ENCODE measurements at places on chromosomes 1 and 21.

GRCh38 chr1:115654125-115654524 lies 12.4 kb downstream of the VANGL1 start:
- no peak overlapping the region for H3K27ac ChIP-seq
- DNase-seq = no peak
- H3K4me3 ChIP-seq = no peak overlapping the region
- H3K4me1 ChIP-seq = no peaks in the 10 kb centered on the region
- no peaks in the 10 kb centered on the region for H3K36me3 ChIP-seq

DNA sequence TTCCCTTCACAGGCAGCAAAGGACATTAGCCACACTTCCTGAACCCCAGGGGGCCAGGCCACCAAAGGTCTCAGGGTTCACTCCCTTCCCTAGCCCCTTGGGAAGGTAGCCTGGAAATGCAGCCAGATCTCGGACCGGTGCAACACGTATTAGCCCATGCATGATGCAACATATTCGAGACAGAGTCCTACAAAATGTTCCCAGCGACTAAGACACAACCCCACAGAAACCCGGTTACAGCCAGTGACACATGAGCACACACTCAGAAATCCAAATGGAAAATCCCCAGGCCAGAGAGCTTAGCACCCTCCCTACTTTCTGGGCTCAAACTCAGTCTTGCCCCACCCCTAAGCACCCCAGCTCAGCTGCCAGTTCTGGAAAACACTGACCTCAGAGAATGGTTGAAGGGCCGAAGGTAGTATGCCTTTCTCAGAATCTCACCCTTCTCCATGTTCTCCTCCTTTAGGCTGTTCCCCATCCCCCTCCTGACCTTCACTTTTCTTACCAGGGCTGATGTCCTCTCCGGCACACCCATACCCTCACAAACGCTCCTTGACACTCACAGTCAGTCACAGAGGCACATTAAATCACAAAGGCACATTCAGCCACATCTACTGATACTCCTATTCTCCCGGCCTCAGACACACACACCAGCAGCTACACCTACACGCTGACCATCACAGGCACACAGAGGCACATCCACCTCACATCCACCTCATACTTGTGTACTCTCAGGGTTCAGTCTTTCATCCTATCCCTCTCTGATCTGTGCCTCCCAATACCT lies at the start of gene TSPAN1:
Gene TSPAN1 (plus strand): TSS at position 640 of the 784 bp plus-strand sequence. CDS start 6,021 bp downstream, outside the sequence.
- H3K27ac ChIP-seq = no peak within 1 kb of the TSS
- H3K36me3 ChIP-seq = no peaks in the 10 kb centered on the region
- no peak within 1 kb of the TSS for H3K4me3 ChIP-seq
- no peak for DNase-seq
- no peaks in the 10 kb centered on the region for H3K4me1 ChIP-seq

GRCh38 chr1:161884475-161884874 lies 118.4 kb downstream of the ATF6 start:
- H3K36me3 ChIP-seq = peaks cover 3% of the 10 kb centered on the region
- H3K4me3 ChIP-seq = no peak overlapping the region
- no peak for DNase-seq
- H3K27ac ChIP-seq = no peak overlapping the region
- H3K27me3 ChIP-seq = no peaks in the 10 kb centered on the region

- H3K36me3 ChIP-seq = no peaks in the 10 kb centered on the region
- no peaks in the 10 kb centered on the region for H3K27me3 ChIP-seq
- H3K27ac ChIP-seq = no peak overlapping the region
- DNase-seq = no peak
Measured at GRCh38 chr1:222286011-222286410, 261.9 kb downstream of the HHIPL2 start.

GRCh38 chr1:235136111-235136510 lies 7.5 kb upstream of the TOMM20 start:
- no peak overlapping the region for H3K27ac ChIP-seq
- DNase-seq = no peak
- H3K36me3 ChIP-seq = peaks cover 52% of the 10 kb centered on the region
- H3K27me3 ChIP-seq = no peaks in the 10 kb centered on the region

DNA sequence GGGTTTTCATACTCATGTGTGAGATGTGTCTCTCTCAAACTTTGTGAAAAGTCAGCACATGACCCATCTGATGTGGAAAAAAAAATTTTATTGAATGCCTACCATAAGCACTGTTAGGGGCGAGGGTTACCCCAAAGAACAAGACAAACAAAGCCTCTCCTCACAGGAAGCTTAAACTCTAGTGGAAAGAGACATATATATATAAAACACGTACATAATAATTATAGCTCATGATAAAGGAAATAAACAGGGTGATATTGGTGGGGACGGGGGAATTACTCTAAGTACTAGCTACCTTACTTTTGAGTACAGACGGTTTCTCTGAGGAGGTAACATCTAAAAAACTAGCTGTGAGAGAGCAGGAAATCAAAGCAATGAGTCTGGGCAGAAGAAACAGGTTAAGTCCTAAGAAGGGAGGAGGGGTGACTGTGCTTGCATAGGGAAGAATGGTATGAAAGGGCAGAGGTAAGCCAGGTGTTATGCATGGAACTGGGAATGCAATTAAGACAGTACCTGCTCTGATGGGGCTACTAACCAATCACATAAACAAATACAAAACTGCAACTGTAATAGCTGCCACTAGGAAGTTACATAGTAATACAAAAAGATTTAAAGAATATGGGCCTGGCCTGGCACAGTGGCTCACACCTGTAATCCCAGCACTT lies 4.5 kb downstream of the LIN9 start:
- peaks cover 6% of the 10 kb centered on the region for H3K4me1 ChIP-seq
- DNase-seq = no peak
- no peaks in the 10 kb centered on the region for H3K27me3 ChIP-seq
- no peaks in the 10 kb centered on the region for H3K36me3 ChIP-seq
- H3K4me3 ChIP-seq = no peak overlapping the region
- no peak overlapping the region for H3K27ac ChIP-seq

- H3K27me3 ChIP-seq = no peaks in the 10 kb centered on the region
- no peaks in the 10 kb centered on the region for H3K36me3 ChIP-seq
- no peaks in the 10 kb centered on the region for H3K4me1 ChIP-seq
- DNase-seq = no peak
- no peak overlapping the region for H3K27ac ChIP-seq
- H3K4me3 ChIP-seq = no peak overlapping the region
Measured at GRCh38 chr21:21373969-21374368, 375.8 kb downstream of the NCAM2 start.

GRCh38 chr1:246274186-246274585 lies 232.9 kb downstream of the SMYD3 start:
- no peaks in the 10 kb centered on the region for H3K27me3 ChIP-seq
- no peaks in the 10 kb centered on the region for H3K4me1 ChIP-seq
- H3K27ac ChIP-seq = no peak overlapping the region
- H3K36me3 ChIP-seq = no peaks in the 10 kb centered on the region
- DNase-seq = no peak
- no peak overlapping the region for H3K4me3 ChIP-seq

DNA sequence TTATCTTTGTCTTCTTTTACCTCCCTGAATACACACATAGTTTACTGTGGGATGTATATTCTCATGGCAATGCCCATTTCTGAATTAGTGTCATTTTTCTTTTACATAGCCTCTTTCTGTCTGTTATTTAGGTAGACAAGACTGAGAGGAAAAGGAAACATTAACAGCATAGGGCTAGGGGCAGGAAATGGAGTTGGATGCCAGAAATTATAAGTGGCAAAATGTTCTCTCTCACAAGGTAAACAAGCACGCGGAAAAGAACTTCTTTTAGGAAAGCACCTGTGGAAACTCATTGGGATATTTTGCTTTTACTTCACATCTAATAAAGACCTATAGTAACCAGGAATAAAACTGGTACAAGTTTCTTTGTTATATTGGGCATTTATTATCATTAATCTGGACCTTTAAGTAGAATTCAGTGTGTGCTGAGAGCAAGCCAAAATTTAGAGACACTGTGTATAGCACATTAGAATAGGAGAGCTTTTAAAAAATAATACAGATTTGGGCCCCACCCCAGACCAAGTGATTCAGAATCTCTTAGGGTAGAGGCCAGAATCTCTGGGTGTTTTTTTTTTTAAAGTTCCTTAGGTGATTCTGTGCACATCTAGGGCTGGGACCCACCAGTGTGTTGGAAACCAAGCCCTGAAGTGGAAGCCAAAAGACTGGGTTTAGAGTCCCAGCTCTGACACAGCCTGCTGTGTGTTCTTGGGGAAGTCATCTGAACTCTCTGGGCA lies 32.7 kb downstream of the S100A10 start:
- no peak overlapping the region for H3K4me3 ChIP-seq
- H3K27ac ChIP-seq = no peak overlapping the region
- DNase-seq = no peak

DNA sequence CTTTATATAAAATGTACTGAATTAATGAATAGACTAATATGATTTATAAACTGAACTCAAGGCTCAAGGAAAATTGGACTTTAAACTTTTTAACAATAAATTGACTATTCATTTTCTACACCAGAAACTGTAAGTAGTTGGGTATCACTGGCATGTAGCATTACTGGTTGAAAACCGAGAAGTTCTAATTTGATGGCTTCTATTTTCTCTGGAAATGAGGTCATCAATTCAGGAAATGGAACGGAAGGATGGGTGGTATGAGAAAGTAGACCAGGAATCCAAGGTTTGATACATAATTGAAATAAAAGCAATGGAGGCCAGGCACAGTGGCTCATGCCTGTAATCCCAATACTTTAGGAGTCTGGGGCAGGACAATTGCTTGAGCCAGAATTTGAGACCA lies 50.4 kb downstream of the RERE start:
- H3K36me3 ChIP-seq = no peaks in the 10 kb centered on the region
- no peak overlapping the region for H3K27ac ChIP-seq
- H3K4me3 ChIP-seq = no peak overlapping the region
- DNase-seq = no peak
- no peaks in the 10 kb centered on the region for H3K4me1 ChIP-seq

GRCh38 chr1:236338096-236338495 lies 56.0 kb upstream of the EDARADD start:
- no peak overlapping the region for H3K27ac ChIP-seq
- no peaks in the 10 kb centered on the region for H3K36me3 ChIP-seq
- no peak for DNase-seq
- H3K4me1 ChIP-seq = no peaks in the 10 kb centered on the region

DNA sequence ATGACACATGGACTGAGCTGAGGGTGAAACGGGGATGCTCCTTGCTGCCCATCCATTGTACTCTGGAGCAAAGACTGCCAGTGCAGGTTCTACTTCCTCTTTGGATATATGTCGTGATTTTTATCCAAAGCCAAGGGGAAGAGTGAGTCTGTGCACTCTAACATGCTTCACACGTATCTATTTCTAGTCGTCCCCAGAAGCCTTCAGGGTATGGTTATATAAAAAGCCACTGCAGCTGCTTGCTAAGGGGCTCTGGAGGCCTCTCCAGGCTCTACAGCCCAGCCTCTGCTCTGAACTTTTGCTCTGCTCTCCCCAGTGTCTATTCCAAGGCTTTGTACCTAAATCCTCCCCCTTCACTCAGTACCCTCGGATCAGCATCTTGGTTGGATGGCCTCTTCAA lies 20.1 kb downstream of the PAFAH2 start:
- no peak overlapping the region for H3K27ac ChIP-seq
- no peak for DNase-seq
- H3K27me3 ChIP-seq = no peaks in the 10 kb centered on the region
- H3K4me1 ChIP-seq = no peaks in the 10 kb centered on the region
- peaks cover 53% of the 10 kb centered on the region for H3K36me3 ChIP-seq
- H3K4me3 ChIP-seq = no peak overlapping the region

DNA sequence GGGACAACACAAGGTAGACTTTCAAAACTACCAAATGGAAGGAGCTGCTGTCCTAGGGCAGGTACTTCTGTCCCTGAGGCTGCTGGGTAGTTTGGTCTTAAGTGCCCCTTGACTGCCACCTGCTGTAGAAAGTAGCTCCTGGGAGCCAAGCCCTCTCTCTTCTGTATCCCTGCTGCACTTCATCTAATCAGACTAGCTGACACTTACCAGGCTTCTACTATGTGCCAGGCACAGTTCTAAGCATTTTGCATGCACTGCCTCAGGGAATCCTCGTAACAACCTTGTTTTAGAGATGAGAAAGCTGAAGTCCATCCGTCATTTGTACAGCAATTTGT lies 15.9 kb upstream of the SRSF4 start:
- H3K36me3 ChIP-seq = peaks cover 8% of the 10 kb centered on the region
- H3K4me3 ChIP-seq = no peak overlapping the region
- no peaks in the 10 kb centered on the region for H3K27me3 ChIP-seq
- no peaks in the 10 kb centered on the region for H3K4me1 ChIP-seq
- no peak for DNase-seq

DNA sequence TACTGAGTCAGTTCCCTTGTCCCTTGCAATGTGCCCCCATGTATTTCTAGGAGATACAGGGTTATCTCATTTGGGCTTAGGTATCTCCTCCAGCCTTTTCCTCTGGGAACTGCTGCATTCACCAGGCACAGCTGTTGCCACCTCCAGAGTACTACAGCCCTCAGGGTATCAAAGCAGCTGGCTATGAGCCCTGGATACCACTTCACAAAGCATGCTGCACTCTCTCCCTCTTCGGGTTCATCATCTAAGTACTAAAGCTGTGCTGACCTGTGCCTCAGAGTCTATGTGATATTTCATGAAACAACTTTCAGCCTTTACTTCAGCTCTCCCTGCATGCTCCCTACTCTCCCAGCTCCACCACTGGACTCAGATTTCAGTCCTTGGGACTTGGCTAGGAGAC lies 62.3 kb downstream of the CCDC185 start:
- no peaks in the 10 kb centered on the region for H3K4me1 ChIP-seq
- DNase-seq = no peak
- H3K27ac ChIP-seq = no peak overlapping the region
- no peaks in the 10 kb centered on the region for H3K36me3 ChIP-seq
- H3K4me3 ChIP-seq = no peak overlapping the region
- H3K27me3 ChIP-seq = no peaks in the 10 kb centered on the region

- no peak overlapping the region for H3K4me3 ChIP-seq
- no peak overlapping the region for H3K27ac ChIP-seq
- peaks cover 10% of the 10 kb centered on the region for H3K4me1 ChIP-seq
- H3K27me3 ChIP-seq = no peaks in the 10 kb centered on the region
Measured at GRCh38 chr1:17441265-17441992, 2.0 kb upstream of the RCC2 start.

DNA sequence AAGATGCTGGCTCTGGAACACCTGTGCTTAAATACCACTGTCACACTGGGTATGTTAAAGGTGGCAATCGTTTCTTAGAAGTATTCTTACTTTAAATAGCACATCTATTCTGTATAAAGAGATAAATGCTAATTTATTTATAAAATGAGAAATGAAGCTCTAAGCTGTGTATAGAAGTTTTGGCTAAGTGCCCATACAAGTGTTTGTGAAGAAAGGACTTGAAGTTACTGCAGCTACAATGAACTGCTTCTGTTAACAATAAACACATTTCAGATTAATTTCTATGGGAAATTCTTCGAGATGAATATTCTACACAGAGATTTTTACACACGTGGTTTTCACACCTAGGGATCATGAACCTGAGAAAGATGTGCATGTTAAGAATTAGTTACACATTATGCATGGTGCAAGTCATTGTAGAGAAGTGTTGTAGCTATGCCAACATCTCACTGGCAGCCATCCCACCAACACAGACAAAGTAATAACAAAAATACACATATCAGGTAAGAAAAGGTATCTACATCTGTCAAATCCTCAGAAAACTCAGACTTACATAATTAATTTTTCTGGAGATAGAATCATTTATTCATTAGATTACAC lies 16.2 kb downstream of the COL24A1 start:
- no peaks in the 10 kb centered on the region for H3K27me3 ChIP-seq
- no peak for DNase-seq
- H3K4me1 ChIP-seq = no peaks in the 10 kb centered on the region
- H3K36me3 ChIP-seq = no peaks in the 10 kb centered on the region
